ENCODE measurements at places on chromosomes 7 and 10. TPM values are rescaled to one million over a fixed set of nuclear protein-coding genes. Genes with fewer than 3 reads are reported as not detected.
A peak's percentile ranks its signal among the peaks of the same experiment; 100 is the strongest.

The PDZD7 gene
- total RNA-seq = 0.25 TPM

The ENTPD1 gene
- 4.6 TPM for total RNA-seq

The CALHM2 gene
- total RNA-seq = 9.5 TPM

DNA sequence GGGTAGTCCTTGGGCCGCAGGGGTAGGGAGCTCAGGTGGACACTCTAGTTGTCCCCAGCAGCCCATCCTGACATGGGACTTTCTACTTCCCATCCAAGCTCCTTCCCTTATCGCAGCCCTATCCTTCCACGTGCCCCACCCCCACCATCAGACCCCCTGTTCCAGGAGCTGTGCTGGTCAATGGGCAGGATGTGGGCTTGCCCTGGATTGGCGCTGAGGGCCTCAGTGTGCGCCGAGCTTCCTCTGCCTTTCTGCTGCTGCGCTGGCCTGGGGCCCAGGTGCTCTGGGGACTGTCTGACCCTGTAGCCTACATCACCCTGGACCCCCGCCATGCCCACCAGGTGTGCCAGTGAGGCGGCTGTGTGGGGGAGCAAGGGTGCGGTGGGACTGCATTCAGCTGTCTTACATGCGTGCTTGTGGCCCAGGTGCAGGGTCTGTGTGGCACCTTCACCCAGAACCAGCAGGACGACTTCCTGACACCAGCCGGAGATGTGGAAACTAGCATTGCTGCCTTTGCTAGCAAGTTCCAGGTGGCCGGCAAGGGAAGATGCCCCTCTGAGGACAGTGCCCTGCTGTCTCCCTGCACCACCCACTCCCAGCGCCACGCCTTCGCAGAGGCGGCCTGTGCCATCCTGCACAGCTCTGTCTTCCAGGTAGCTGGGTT is 9.4 kb upstream of the ZNF467 start:
- no peak for DNase-seq

The PRKG1 gene
- not detected for total RNA-seq

The WDR86 gene
- 0.25 TPM for total RNA-seq

The VPS37D gene
- 0.87 TPM for total RNA-seq

The ADGRA1 gene
- total RNA-seq = not detected

The PON3 gene
- total RNA-seq = not detected

GRCh38 chr7:131972251-131972650 is 415.8 kb upstream of the PODXL start:
- no peak for DNase-seq

GRCh38 chr7:138074121-138074520 is 2.1 kb upstream of the AKR1D1 start:
- no peak for DNase-seq

The ACTL6B gene
- not detected for total RNA-seq

- DNase-seq = no peak
Measured at GRCh38 chr7:7970531-7971307, 2.1 kb downstream of the GLCCI1 start.

The HOXA1 gene
- total RNA-seq = 0.25 TPM

DNA sequence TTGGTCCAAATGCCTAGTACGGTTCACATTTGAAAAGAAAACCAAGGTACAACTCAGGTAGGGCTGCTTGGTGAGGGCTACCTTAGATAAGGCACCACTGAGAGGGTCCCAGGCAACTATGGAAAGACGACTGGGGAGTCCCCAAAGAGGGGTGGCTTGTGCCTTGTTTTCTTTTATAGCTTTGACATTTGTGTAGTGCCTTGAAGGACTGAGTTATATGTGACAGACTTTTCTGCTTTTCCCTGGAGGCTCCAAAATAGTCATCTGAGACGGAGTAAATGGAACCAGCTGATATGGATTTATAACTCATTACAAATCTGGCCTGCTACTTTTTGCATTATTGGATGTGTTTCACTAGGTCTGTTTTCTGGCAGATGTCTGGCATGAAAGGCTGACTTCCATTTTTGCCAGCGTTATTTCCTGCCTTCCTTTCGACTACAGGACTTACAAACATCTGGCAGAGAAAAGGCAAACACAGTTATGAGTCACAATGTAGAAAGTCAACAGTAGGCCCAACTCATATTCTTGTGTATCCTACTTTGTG is 88.2 kb upstream of the IMMP2L start:
- no peak for DNase-seq

GRCh38 chr10:36116731-36117130 is 474.6 kb upstream of the FZD8 start:
- DNase-seq = no peak

GRCh38 chr10:119652361-119652730 is 1.2 kb downstream of the BAG3 start:
- peak; percentile 16 for DNase-seq

The IFIT1 gene
- total RNA-seq = 6.1 TPM

The SEMA3E gene
- not detected for total RNA-seq

DNA sequence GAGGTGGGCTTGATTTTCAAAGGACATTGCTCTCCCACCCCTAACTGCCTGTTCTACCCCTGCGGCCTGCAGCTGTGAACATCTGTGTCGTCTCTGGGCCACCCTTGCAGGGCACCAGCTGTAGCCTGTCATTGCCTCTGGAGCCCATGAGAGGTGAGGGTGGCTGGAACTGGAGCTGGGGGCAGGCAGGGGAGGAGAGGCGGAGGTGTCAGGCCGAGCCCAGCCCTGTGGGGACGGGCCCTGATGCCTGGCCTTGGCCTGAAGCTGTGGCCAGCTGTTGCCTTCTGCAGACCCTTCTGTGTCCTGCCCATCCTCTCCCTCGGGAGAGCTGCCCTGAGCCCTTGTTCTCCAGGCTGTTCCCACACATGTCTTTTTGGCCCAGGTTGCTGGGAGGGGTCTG is 44.5 kb downstream of the PALD1 start:
- DNase-seq = no peak

- no peak for DNase-seq
Measured at GRCh38 chr7:36794689-36795088, 70.4 kb upstream of the AOAH start.

- no peak for DNase-seq
Measured at GRCh38 chr10:47326306-47326926, 4.2 kb downstream of the GDF2 start.

DNA sequence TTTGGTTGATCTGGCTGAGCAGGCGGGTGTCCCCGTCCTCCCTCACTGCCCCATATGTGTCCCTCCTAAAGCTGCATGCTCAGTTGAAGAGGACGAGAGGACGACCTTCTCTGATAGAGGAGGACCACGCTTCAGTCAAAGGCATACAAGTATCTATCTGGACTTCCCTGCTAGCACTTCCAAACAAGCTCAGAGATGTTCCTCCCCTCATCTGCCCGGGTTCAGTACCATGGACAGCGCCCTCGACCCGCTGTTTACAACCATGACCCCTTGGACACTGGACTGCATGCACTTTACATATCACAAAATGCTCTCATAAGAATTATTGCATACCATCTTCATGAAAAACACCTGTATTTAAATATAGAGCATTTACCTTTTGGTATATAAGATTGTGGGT is 26.9 kb upstream of the TRIM56 start:
- peak; percentile 61 for DNase-seq

DNA sequence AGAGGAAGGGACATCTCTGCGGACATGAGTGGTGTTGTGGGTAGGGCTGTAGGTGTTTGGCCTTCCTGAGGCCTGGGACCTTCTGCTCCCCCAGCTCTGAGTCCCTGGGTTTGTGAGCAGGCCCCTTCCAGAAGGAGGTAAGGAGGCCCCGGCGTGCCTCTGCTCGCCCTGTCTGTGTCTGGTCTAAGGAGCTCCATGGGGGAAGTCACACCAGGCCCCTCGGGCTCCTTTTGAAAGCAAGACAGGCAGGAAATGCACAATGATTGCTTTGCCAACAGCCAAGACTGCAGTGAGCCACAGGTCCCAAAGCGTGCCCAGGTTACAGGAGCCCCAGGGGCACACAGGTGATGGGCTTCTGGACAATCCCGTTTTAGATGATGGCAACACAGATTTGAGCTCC is 89.5 kb downstream of the FAM53B start:
- DNase-seq = no peak

The PITRM1 gene
- total RNA-seq = 77.6 TPM

- DNase-seq = no peak
Measured at GRCh38 chr10:119006451-119007210, 22.9 kb upstream of the NANOS1 start.

DNA sequence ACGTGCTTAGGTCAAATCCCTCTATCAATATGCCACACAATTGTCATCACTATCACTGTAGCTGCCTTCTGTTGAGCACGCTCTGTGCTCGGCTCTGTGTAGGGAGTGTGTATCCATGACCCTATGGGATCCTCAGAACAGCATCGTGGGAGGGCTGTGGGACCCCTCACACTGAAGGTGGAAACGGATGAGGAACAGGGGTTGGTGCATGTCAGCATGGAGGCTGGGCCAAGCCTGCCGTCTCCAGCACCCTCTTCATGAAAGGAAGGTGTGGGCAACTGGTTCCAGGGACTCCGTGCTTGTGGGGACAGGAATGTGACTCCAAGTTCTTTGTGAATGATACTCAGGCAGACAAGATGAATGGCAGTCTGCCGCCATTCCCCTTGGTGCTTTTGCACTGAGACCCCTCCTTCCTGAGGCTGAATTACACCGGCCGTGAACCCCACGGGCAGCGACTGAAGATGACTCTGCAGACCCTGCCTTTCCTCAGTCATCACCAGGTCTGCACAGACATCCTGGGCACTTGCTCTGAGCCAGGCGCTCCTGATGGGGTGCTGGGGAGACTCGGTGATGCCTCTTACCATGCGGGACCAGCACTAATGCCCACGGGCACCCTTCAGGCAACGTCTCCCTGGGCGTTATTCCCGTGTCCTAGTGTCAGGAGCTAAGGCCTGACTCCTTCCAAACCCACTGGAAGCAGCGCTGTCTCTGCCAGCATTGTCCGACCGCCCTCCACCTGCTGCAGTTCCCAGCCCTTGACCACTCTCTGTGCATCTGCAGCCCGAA is 495.2 kb downstream of the TCERG1L start:
- no peak for DNase-seq

The GDF2 gene
- total RNA-seq = not detected

DNA sequence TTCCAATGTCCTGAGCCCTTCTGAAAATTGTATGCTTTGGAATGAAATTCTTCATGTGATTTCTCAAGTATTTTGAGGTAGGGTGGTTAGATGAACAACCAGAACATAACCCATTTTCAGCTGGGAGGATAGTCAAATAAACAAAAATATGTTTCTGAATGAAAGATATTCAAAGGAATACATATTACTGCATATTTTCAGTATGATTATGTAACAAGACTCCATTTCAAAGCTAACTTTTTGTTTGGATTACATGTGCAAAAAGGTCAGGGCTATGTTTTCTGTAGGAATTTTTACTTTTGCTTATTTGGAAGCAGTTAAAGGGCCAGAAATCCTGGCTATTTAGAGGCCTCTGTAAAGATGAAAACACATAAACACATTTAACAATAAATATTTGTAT is 27.7 kb downstream of the CDK6 start:
- DNase-seq = no peak

DNA sequence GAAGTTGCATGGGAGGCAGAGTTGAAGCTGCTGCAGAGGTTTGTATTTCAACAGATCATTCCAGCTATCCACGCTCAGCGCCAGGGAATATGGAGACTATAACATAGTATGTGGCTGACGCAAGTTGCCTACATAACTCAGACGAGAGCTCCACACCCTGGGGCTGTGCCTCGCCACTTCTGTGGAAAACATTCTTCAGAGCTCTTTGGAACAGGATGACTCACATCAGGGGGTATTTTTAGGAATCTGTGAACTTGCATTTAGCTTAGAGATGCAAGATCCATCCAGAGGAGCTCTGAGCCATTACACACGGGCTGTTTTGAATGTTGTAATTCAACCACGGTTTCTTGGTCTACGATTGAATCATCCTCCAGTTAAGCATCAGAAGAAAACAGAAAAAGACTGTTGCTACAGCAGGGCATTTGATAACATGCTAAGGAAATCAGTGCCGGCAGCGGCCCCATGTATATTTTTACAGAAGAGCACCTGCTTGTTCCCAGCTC is 481.5 kb upstream of the AKR1E2 start:
- DNase-seq = peak; percentile 18

GRCh38 chr7:88339195-88339922 is 32.7 kb upstream of the STEAP4 start:
- no peak for DNase-seq

- DNase-seq = no peak
Measured at GRCh38 chr10:102403115-102403514, 7.6 kb downstream of the NFKB2 start.

DNA sequence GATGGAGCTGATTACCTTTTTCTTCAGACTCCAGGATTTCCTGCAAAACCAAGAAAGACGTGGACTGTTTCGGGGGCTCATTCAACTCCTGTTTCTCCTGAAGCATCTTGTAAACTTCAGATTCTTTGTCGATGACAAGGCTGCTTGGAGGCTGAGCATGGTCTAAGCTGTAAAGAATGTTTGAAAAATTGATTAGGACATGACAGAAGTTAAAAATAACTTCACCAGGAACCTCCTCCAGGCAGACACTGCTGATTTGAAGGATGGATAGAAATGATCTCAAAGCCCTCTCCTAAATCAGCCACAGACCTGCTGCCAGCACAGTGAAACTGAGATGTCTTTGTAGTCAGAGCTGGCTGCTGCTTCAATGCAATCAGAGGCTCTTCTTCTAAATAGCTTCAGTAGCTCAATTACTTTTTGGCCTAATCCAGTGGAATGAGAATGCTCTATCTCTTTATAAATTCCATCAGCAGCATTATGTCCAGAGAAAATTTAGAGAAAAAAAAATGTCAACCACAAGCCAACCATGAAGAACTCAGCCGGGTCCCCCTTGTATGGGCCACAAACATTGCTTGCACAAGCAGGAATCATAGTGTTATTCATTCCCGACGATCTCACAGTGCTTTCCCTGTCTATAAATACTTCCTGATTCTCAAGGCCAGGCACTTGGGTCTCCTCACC is 43.5 kb downstream of the PDLIM1 start:
- no peak for DNase-seq

DNA sequence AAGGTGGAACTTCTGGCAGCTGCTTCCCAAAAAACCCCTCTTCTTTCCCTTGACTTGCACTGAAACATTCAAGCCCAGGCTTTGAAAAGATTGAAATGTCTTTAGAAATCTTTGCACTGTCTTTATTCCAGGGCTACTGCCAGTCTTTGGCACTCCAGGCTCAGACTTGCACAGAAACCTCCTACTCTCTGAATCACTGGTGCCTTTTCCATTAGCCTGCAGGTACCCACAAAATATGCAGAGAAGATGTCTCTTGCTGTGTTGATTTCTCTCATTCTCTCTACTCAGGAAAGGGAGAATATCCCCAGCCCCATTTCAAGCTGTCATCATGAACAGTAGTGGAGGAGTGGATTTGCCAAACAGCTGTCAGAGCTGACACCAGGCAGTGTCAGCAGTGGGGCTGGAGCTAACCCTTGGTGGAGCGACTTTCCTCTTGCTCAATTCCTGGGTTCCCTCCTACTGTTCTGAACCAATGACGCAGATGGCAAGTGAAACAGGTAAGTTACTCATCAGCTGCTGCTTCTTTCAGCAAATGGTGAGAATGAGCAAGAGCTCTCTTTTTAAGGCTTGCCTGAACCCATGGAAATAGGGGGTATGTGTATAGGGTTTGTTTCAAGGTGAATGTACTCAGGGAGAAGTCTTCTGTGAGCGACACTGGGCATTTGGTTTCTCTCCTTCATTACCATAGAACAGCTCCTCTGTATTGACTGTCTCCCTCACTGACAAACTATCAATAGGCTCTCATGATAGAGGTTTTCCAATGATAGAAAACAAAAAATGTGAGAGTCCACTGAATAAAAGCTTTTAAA is 362.4 kb downstream of the ADRA2A start:
- no peak for DNase-seq

GRCh38 chr10:1107004-1107403 is 50.8 kb downstream of the WDR37 start:
- DNase-seq = no peak

- no peak for DNase-seq
Measured at GRCh38 chr7:8084836-8085235, 116.2 kb downstream of the GLCCI1 start.

- no peak for DNase-seq
Measured at GRCh38 chr10:101629837-101630632, 41.9 kb downstream of the DPCD start.

The AGAP3 gene
- total RNA-seq = 20.6 TPM
